ENCODE measurements at places on chromosomes 13 and 19.

DNA sequence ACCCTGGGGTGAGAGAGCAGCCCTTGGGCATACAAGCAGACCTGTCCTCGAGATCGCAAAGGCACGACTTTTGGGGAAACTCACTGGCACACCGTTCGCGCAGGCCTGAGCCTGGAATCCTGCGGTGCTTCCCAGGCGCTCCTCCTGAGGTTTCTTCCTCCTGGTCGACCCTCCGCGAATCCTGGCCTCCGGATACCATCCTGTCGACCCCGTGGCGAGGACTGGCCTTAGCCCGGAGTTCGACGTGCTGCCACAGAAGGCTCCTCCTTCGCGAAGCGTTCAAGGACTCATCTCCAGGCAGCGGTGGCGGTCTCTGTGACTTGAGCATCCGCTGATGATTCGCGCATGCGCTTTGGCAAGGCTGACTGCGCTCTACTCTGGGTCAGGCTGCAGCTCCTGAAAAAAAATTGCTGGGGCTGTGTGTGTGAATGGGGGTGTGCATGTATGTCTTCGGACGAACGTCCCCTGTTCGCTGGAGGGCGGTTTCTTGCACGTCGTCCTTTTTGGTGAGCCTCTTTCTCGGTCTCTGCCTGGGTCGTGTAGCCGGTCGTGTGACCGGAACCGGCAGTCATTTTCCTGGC lies 64.4 kb upstream of the ZNF527 start:
- DNase-seq = no peak

DNA sequence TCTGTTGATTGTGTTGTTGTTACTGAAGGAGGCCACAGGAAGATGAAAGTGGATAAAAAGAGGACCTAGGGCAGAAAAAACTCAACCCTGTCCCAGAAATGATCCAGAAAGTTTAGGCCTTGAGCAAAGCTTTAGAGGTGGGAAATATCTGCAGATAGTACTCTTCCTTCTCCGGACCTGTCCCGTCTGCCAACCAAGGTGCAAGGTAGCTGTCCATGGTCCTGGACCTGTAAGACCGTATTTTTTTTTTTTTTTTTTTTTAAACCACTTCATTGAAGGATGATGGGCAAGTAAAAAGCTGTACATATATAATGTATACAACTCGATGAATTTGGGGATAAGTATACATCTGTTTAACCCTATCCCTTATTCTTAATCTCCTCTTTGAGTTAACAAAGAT lies 225.9 kb downstream of the OLFM4 start:
- DNase-seq = no peak

GRCh38 chr19:33146209-33146608 lies 14.3 kb downstream of the WDR88 start:
- no peak for DNase-seq

DNA sequence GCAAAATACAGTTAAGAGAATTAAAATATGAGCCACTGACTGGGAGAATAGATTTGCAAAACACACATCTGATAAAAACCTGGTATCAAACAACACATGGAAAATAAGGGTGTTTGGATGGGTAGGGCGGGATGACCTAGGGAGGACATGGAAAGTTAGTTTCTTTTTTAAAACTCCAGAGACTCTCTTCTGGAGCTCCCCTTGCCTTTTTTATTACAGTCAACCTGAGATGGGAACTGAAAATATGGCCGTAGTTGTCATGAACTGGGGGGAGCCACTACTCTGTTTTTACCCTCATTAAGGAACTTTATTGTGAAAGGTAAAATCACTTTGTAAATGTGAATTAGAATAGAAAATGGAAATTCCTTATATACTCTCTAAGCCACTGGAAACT lies 113.0 kb downstream of the ATP11A start:
- DNase-seq = no peak

DNA sequence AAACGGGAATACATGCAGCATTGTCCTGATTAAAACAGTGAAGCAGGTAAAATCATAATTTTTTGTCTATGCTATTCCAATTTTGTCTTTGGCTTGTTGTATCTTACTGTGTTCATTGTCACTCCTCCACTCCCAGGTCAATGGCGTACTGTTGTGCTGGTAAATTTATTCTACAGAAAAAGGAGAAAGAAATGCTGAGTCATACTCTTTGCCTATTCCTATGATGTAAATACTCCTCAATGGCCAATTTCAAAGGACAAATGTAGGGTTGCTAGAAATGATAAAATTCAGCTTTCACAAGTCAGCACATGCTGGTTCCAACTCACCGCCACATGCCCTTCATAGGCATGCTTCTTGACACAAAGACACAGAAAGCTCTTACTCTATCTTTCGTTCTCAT lies 694.4 kb upstream of the PCDH20 start:
- DNase-seq = no peak

- no peak for DNase-seq
Measured at GRCh38 chr19:18668252-18668631, 15.2 kb upstream of the CRTC1 start.

DNA sequence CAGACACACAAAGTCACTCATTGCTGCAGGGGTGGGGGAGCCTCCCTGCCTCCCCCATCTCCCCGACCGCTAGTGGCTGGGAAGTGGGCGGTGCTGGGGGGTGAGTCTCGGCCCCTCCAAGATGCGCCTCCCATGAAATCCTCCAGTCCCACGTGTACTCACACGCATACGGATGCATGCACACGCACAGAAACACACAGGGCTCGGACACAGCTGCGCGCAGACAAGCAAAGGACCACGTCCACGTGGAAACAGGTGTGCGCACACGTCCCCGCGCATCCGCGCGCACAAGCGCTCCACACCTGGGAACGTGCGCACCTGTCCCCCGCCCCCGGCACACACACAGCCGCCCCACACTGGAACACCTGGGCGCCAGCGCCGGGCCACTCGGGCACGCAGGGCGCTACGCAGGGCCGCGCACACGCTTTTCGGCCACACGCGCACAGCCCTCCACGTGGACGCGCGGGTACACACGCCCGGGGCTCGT lies 687 bp downstream of the MATK start:
- peak; percentile 12 for DNase-seq

DNA sequence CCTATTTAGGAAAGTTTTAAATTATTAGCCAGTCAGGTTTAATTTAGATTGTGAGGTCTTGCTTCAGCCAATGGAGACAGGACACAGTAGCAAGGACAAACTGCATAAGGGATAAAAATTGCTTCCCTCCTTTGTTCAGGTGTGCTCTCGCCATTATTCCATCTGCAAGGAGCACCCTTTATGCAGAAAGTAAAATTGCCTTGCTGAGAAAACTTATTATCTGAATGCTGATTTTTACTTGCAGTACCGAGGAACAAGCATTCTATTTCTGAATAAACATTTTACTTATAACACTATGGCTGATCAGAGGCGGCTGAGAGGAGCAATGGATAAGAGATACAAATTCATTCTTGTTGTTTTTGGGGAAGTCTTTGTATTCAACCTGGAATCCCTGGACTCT lies 8.0 kb downstream of the CYP4F22 start:
- DNase-seq = no peak

- DNase-seq = no peak
Measured at GRCh38 chr13:47168618-47169017, 271.8 kb upstream of the HTR2A start.

- no peak for DNase-seq
Measured at GRCh38 chr13:77239312-77239711, 87.6 kb downstream of the MYCBP2 start.

- DNase-seq = no peak
Measured at GRCh38 chr13:40172878-40173277, 493.6 kb downstream of the FOXO1 start.

GRCh38 chr13:22162889-22163288 lies 492.0 kb downstream of the FGF9 start:
- peak; percentile 34 for DNase-seq

- peak; percentile 42 for DNase-seq
Measured at GRCh38 chr19:49210108-49210900, 52.7 kb downstream of the TRPM4 start.

DNA sequence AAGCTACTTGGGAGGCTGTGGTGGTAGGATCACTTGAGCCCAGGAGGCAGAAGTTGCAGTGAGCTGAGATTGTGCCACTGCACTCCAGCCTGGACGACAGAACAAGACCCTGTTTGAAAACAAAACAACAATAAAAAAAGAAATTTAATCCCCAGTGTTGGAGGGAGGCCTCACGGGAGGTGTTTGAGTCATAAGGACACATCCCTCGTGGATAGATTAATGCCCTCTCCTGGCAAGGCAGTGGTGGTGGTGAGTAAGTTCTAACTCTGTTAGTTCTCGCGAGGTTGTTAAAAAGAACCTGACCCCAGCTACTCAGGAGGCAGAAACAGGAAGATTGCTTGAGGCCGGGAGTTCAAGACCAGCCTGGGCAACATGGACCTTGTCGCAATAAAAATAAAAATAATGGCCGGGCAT lies 27.6 kb upstream of the SIN3B start:
- DNase-seq = no peak

DNA sequence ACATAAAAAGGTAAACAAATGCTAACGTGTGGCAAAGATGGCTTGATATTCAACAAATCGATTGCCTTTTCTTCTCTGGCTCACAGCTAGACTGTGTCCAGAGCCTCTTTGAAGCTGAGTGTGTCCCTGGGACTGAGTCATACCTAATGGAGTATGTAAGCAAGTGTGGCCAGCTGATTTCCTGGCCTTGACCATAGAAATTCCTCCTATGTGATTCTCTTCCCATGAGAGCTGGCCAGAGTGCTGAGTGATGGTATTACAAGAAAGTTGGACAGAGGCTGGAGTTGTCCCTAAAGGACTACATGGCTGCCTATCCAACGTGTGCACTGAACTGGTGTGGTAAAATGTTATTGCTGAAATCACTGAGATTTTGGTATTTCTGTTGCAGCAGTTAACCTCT lies 320.1 kb upstream of the SLC10A2 start:
- no peak for DNase-seq

DNA sequence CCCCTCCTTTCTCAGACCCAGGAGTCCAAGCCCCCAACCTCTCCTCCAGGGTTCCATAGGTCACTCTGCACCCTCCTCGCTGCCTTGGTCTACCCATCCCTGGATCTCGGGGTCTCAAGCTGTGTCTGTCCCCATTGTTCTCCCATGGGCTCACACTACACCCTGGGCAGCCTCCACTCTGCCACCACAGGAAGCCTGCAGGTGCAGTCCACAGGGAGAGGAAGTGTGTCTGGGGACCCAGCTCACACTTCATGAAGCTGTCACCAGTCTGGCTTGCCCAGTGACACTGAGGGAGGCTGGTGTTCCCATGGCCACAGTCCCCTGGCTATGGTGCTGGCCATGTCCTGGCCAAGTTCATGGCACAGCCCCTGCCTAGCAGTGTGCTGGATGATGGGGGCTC lies 5.3 kb downstream of the NECTIN2 start:
- no peak for DNase-seq

- no peak for DNase-seq
Measured at GRCh38 chr13:58461217-58461616, 829.7 kb downstream of the PCDH17 start.

DNA sequence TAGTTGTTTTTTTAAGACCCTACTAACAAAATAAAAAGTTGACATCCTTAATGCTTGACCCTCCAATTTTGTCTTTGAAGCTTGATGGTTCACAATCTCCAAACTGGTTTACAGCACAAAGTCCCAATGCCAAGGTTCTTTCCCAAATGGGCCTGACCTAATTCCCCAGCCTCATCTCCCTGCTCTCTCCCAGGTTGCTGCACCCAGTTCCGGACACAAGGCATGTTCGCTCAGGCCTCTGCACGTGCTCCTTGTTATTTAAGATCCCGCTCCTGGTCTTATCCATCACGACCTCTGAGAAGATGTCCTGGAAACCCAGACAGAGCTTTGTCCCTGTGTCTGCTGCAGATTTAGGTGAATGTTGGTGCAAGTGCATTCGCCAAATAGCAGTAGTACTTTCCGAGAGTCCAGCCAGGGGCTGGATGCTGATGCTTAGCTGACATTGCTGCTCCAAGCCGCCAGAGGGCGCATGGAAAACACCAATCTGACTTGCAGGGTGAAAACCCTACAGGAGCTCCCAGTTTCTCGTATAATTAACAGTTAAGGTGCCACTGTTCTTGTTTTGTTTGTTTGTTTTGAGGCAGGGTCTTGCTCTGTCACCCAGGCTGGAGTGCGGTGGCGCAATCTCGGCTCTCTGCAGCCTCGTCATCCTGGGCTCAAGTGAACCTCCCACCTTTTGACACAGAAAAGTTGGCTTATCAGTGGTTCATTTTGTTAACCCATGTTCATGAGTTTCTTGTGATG lies 18.5 kb downstream of the LYPD3 start:
- DNase-seq = peak; percentile 84

GRCh38 chr19:13060964-13061927 lies 41.4 kb downstream of the LYL1 start:
- DNase-seq = peak; percentile 81

DNA sequence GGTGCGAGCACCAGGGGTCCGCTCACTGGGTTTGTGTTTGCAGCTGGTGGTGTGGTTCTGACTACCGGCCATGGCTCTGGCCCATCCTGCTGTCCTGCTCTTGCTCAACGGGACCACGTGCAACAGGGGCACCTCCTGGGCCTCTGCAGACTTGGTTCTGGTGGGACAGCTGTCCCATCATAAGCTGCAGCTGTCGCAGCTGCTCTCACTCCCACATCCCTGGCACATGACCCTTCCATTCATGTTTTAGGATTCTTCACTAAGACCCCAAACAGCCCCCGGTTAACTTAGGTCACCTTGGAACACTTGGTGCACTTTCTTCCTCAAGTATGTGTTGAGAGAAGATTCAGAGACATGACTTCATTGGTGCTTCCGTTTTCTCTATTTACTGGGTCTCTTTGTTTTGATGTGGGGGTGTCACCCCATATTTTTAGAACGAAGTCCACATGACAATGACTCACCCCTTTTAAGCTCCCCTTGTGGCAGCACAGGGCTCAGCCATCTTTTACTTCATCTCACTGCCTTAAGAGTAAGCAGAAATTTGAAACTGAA lies 68.4 kb upstream of the ARHGEF7 start:
- DNase-seq = peak; percentile 27

GRCh38 chr13:54241719-54242118 lies 1213.1 kb downstream of the OLFM4 start:
- DNase-seq = no peak

GRCh38 chr19:28322491-28322890 lies 890.5 kb downstream of the UQCRFS1 start:
- no peak for DNase-seq

- no peak for DNase-seq
Measured at GRCh38 chr13:37290716-37291505, 185.4 kb upstream of the CSNK1A1L start.

GRCh38 chr13:47170971-47171370 lies 274.1 kb upstream of the HTR2A start:
- DNase-seq = no peak

DNA sequence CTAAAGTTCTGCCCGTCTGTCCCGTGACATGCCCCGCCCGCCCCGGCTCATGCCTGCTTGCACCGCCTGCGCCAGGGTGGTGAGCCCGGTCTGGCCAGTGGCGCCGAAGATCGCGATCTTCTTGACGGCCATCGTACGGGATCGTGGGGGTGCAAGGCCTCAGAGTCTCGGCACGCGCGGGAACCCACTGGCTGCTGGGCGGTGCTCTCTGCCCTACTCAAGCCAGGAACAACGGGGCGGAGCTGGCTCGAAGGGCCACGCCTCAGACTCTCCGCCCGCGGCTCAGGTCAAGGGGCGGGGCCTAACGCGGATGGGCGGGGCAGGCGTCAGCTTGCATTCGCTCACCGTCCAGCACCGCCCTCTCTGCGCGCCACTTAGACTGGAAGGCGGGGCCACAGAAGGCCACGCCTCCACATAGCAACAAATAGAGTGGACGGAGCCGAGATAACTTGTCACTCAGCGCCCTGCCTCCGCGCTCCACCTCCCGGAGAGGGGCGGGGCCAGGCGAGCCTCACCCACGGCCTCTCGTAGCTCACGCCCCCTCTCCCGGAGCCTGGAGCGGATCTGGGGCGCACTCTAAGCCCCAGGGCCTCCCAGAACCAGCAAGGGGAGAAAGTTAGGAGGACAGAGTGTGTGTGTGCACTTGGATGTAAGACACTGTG lies at the start of gene BLVRB:
TSS of gene BLVRB (minus strand) at position 189 of the 662 bp plus-strand sequence. CDS start at position 132, 57 bp downstream.
- DNase-seq = peak; percentile 100

- peak; percentile 2 for DNase-seq
Measured at GRCh38 chr13:106083620-106084350, 451.7 kb downstream of the EFNB2 start.

Data from activated CD4-positive, alpha-beta T cell treated with anti-CD3 and anti-CD28 coated beads, Interleukin-2, Interleukin-6, amounts not matched to agents 100 ng/mL and 50 ng/mL, durations not matched to agents 16 hours and 8 hours (primary cell).